ENCODE measurements at places on chromosomes 5 and 9.
A peak's percentile ranks its signal among the peaks of the same experiment; 100 is the strongest.

- DNase-seq, result no peak
These were observed 90.3 kb upstream of the PALM2AKAP2 start for GRCh38 chr9:109689701-109690100.

DNA sequence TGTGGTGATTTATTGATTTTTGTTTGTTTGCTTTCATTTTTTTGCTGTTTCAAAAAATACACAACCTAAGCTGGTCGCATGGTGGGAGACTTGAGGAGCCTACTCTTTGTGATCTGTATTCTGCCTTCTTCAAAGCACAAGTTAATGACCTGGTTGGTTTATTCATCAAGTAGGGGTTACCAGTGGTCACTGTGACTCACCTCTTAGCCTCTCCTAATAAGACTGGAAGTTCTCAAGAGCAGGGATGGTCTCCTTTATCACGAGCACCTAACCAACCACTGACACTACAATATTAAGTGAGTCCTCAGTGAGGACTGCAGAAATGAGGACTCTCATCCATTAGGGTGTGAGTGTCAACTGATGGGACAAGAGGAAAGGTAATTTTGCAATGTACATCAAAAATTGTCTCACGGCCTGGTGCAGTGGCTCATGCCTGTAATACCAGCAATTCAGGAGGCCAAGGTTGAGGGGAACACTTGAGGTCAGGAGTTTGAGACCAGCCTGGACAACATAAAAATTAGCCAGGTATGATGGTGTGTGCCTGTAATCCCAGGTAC lies 13.6 kb upstream of the MTMR12 start:
- DNase-seq, result no peak

DNA sequence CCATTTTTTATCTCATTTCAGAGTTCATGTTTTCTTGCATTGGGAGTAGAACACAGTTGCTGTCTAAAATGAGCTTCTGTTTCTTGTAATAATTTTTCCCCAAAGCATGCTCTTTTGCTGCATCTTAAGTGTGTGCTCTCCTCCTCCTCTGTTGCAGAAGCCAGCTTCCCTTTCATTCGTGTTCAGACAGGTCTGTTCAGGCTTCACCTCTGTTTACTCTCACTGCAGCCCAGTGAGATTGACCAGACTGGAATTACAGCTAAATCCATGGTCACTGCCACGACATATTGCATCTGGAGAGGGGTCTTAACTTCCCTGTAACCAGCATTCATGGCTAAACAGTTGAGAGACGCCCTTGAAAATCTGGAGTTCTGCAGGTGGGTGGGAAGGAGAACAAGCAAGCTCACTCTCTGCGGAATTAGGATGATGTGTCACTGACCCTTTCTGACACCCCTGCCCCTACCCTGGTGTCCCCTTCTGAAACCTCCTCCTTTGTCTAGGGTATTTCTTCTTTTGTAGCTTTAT lies 223.2 kb downstream of the FSTL4 start:
- DNase-seq, result no peak

GRCh38 chr9:93898502-93899426 lies 56.4 kb downstream of the BARX1 start:
- DNase-seq, result no peak

GRCh38 chr5:76838481-76839261 lies 11.1 kb upstream of the S100Z start:
- DNase-seq, result no peak

DNA sequence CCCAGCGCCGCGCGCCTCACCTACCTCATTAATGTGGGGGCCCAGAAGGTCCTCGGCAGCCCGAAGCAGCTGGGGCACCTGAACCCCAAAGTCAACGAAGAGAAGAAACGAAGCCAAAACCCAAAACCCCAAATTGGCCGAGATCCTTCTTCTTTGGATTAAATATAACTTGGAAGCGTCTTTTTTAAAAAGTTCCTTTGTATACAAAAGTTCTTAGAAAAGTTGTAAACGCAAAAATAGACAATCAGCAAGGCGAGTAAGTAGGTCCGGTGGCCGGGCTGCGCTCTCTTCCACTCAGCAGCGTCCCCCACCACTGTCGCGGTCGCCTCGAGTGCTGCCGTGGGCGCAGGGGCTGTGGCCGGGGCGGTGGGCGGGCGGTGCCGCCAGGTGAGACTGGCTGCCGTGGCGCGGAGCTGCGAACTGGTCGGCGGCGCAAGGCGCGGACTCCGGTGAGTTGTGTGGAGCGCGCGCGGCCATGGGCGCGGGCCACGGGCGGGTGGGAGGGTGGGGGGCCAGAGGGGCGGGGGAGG lies 360 bp downstream of the KLF4 start:
- DNase-seq, result no peak

DNA sequence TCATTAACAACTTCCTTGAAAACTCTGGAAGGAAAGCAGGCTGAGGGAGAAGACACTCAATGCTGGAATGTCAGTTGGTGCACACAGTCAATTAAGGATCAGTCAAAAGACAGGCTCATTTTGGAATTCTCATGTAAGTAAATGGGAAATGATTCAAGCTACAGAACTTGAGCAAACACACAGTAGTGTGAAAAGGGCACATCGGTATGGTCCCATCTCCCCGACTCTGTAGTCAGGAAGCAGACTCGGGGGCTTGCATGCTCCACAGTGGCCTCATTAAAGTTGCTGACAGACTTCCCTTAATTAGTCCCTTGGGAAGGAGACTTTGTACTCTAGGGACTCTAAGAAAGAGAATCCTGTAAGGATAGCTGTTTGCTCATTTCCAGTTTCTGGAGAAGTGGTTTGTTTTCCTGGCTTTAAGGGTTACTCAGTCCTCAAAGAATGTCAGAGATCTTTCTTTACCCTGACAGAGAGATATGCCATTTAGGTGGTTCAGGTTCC lies 339.2 kb downstream of the ADAMTS6 start:
- DNase-seq, result no peak

DNA sequence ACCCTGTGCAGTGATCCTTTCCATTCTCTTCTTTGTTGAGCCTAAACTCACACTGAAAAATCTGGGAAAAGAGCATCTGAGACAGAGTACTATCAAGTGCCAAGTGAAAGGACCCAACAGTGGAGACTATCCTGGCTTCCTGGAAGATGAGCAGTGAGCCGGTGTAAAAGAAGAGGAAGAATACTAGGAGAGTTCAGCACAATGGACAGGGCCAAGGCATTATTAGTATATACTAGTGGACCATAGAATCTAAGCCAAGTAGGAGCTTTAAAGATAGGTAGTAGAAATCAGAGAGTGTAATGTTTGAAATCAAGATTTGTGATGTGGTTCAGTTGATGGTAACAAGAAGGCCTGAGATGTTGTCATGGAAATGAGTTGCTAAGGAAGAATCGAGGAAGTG lies 140.8 kb downstream of the CAMK4 start:
- DNase-seq, result no peak

DNA sequence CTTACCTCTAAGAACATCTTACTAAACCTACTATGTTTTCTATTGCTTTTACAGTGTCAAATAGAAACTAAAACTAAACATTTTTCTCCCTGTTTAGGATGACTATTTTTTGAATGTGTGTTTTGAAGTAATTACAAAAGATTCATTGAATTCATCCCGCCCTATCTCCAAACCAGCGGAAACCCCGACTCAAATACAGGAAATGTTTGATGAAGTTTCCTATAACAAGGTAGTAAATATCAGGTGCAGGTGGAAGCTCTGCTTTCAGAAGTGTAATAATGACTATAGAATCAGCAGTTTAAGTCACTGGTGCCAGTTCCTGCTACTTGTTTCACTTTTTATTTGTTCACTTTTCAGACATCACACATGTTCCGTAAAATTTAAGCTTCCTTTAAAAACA lies 20.0 kb downstream of the ERAP2 start:
- DNase-seq, result peak; percentile 27

GRCh38 chr9:108746001-108746400 lies 109.8 kb downstream of the ACTL7B start:
- DNase-seq, result no peak

GRCh38 chr5:145943674-145944121 lies 7.3 kb downstream of the SH3RF2 start:
- DNase-seq, result no peak

- no peak for DNase-seq
These were observed 71.4 kb downstream of the PAX5 start for GRCh38 chr9:36962691-36963090.

- peak; percentile 65 for DNase-seq
These were observed 55.9 kb upstream of the STXBP1 start for GRCh38 chr9:127555840-127556820.

Measured in activated T-helper 1 cell treated with anti-CD3 and anti-CD28 coated beads, Interleukin-12 subunit alpha, Interleukin-12 subunit beta, Interleukin-2, Interleukin-4 antibody, amounts not matched to agents 30 ng/mL and 10 ng/mL and 1 ng/mL, durations not matched to agents 14 hours and 24 hours and 36 hours (primary cell).